Kidney epithelial cell (primary cell): ENCODE measurements at places on chromosomes 4 and X. TPM values are rescaled to one million over a fixed set of nuclear protein-coding genes. Genes with fewer than 3 reads are reported as not detected.

The CT55 gene
- not detected in 2 replicates for total RNA-seq

The DDIT4L gene
- total RNA-seq = 0.68 and 1.3 TPM in 2 replicates

The OPN1MW gene
- total RNA-seq = not detected in 2 replicates

The CT47B1 gene
- total RNA-seq = not detected in 2 replicates

GRCh38 chrX:45309096-45309495 lies 108.4 kb upstream of the DIPK2B start:
- DNase-seq = no peak

DNA sequence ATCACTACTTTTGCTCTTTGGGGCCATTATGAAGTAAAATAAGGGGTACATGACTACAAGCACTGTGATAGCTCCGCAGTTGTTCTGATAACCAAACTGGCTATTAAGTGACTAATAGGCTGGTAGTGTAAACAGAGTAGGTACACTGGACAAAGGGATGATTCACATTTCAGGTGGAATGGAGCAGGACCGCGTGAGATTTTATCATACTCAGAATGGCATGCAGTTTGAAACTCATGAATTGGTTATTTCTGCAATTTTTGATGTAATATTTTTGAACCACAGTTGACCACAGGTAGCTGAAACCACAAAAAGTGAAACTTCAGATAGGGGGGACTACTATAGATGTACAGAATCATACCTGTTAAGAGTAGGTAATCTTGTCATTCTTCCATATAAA lies 55.8 kb downstream of the PAK3 start:
- DNase-seq = no peak

DNA sequence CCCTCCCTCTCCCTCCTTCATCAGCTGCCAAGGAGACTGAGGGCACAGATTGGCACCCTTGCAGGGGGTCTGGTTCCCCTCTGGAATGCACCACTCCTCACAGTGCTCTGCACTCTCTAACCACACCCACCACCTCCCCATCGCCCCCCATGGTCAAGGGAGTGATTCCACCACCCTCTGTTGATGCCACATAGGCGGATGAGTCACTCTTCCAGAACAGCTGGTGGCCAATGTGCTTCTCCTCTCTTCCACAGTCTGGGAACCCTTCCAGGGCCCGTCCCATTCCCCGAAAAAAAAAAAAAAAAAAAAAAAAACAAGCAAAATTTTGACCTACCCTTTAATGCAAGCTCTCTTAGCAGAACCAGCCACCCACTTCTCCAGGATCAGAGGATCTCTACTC lies 341.3 kb upstream of the KLF3 start:
- no peak for DNase-seq

DNA sequence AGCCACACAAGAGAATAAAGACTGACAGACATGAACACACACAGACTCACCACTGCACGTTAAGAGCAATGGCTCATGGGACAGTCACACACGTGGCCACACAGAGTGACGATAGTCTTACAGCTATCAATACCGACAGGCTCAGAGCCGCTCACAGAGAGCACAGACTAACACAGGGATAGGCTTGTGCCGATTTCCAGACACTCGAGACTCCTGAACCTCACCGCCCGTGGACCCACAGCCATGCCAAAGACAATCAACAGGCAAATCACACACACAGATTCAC lies 716 bp upstream of the SLC38A5 start:
- DNase-seq = no peak

DNA sequence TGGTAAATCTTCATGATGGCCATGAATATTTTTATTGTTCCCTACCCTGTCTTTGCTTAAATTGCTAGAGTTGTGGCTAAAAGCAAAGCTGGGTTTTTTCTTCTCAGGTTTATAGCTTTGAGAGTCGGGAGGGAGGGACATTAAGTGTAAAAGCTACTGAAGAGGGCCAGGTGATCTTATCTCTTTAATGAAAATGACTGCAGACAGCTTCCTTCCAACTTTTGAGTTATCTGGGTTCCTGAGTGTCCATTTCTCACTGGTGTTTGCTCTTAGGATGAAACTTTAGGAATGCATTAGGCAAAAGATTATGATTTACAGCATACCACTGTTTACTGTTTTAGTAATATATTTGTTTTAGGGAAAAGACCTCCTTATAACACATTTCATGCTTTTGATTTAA lies 187.7 kb downstream of the SHROOM3 start:
- no peak for DNase-seq

GRCh38 chr4:155491336-155492120 lies 114.8 kb upstream of the MAP9 start:
- no peak for DNase-seq

- no peak for DNase-seq
Measured at GRCh38 chr4:174989791-174990190, 71.6 kb downstream of the ADAM29 start.

DNA sequence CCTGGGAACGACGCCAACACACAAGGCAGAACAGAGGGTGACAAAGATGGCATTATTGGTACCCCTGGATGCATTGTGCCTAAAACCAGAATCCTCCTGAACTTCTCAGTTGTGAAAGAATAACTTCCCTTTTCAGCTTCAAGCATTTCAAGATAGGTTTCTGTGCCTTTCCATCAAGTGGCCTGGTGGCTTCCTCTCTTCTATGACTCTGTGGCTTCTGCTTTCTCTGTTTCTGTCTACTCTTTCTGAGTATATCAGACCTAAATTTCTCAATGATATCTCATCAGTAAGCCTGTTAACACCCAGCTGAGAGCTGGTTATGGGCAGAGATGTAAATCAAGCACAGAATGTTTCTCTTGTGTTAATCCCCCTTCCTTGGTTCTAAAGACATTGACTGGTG lies 21.4 kb upstream of the FAM9B start:
- DNase-seq = no peak

DNA sequence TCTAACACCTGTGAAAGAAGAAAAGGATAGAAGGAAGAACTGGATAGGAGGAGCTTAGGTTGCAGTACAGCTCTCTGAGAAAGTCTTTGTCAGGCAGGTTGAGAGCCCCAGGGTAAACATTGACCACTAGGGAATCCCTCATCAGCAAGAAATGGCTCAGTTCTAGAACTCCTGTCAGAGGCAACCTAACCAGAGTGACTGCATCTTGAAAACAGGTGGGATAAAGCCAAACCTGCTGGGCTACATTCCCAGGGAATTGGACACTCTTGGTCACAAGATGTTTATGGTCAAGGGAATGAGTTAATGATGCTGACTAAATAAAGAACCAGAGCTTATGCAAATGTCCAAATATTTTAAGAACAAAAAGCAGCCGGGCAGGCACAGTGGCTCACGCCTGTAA lies 108.3 kb upstream of the MED14 start:
- DNase-seq = no peak

DNA sequence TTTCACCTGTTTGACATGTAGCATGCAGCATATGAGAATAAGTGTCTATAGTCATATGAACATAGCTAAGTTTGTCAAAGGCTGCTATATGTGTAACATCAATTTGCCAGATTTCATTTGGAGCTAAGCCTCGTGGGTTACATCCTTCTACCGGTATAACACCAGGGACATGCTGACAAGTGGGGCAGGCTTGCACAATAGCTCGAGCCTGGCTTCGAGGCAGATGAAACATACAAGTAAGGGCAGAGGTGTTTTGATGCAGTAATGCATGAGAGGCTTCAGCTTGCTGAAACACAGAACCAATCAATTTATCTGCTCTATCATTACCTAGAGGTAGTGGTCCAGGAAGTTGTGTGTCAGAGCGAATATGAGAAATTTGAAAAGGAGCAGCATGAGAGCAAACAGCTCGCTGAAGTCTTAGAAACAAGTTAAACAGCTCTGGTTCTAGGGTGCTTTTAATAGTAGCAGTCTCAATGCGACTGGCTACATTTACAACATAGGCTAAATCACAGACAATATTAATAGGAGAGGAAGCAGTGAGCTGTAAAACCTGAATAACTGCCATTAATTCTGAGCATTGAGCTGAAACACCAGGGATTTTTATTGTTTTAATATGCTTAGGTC lies 14.9 kb upstream of the UGDH start:
- no peak for DNase-seq

DNA sequence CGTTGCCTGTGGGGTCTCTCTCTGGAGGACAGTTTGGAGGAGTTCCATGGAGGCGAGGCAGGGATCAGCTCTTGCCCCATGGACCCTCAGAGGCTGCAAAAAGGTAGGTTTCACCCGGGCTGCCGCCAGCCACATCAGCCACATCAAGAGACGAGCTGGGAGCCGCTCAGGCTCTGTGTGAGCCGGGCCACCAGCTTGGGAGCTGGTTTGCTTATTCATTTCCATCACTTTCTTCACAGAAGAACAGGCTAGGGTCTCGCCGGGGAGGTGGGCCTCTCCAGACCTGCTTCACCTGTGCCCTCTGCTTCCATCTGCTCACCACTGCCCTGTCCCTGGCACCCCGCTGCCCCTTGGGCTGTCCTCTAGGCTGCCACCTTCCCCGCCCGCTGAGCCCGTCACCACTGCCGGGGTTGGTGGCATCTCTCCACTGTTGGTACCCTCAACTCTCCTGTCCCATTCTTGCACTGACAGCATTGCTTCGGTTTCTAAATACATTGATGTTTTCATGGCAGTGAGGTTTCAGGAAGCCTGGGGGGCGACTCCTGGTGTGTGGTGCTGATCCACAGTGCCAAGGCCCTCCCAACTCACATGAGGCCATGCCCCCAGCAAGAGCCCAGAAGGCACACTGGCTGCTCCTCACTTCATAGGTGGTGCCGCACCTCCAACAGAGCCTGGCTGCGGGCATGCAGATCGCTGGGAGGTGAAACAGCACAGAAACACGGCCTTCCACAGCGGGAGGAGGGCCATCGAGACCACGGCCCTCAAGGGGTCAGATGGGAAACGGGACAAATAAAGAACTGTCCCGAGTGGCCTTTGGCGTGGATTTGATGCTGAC lies 4.5 kb upstream of the TREX2 start:
- no peak for DNase-seq

DNA sequence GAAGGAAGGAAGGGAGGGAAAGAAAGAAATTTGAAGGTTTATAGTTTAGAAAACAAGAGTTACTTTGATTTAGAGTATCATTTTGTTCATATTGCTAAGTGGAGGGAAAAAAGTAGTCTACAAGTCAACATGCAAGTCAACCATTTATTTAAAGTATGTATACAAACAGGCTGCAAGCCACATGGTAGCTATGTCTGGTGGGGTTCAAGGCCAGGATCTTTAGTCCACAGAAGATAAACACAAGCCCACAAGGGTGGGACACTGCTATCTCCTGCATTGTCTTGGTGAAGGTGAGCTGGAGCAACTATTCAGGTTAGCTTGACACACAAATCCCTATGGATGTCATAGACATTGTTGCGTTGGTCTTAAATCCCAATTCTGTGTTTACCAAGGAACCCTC lies 71.4 kb downstream of the ABCG2 start:
- no peak for DNase-seq

GRCh38 chr4:176799653-176800052 lies 6.9 kb upstream of the VEGFC start:
- no peak for DNase-seq
